ENCODE measurements at places on chromosomes 2 and 18.

DNA sequence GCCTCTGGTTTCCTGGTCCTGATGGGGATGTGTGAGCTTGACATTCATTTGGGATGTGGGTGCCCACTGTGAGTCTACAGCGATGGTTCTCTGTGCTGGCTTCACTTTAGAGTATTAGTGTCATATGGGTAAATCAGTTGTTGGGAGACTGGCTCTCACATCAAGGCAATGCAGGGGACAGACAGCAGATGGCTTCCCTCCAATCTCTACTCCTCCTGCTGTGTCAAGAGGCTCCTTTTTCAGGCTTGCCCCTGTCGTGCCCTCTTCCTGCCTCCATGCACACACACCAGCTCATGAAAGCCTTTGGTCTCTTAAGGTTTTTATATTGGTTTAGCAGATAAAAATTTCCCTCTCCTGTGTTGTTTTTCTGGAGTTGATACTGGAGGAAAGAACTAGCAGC is 315.6 kb downstream of the RDH14 start:
- no peaks in the 10 kb centered on the region for H3K36me3 ChIP-seq
- H3K27ac ChIP-seq = no peak overlapping the region
- no peaks in the 10 kb centered on the region for H3K27me3 ChIP-seq
- H3K4me3 ChIP-seq = no peak overlapping the region
- peaks cover 2% of the 10 kb centered on the region for H3K4me1 ChIP-seq

DNA sequence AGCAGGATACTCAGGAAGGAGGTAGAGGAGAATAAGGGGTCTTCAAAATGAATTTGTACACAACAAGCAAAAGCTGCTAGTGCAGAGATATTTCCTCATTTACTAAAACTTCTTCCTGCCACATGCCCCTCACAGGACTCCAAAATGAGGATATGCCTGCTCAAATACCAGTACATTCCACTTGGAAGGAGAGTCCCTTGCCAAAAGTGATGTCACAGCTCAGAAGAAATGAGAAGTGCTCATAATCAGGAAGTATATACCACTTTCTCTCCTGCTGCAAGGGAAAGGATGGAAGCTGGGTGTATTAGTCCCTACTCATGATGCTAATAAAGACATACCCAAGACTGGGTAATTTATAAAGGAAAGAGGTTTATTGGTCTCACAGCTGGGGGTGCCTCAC is 87.7 kb upstream of the FSHR start:
- no peak for DNase-seq
- no peak overlapping the region for H3K27ac ChIP-seq
- H3K27me3 ChIP-seq = no peaks in the 10 kb centered on the region
- no peaks in the 10 kb centered on the region for H3K4me1 ChIP-seq

- H3K27ac ChIP-seq = no peak overlapping the region
- H3K4me3 ChIP-seq = no peak overlapping the region
- H3K4me1 ChIP-seq = no peaks in the 10 kb centered on the region
- DNase-seq = no peak
Observed at GRCh38 chr2:159635006-159635789, 18.9 kb upstream of the BAZ2B start.

- no peak within 1 kb of the TSS for H3K4me3 ChIP-seq
- H3K4me1 ChIP-seq = no peaks in the 10 kb centered on the region
- peak; percentile 85 for DNase-seq
- no peaks in the 10 kb centered on the region for H3K36me3 ChIP-seq
- no peak within 1 kb of the TSS for H3K27ac ChIP-seq
Observed at GRCh38 chr2:26401739-26402541, at the start of gene DRC1. TSS of gene DRC1 (plus strand) at chr2:26401920. CDS start at chr2:26401990, 70 bp downstream.

DNA sequence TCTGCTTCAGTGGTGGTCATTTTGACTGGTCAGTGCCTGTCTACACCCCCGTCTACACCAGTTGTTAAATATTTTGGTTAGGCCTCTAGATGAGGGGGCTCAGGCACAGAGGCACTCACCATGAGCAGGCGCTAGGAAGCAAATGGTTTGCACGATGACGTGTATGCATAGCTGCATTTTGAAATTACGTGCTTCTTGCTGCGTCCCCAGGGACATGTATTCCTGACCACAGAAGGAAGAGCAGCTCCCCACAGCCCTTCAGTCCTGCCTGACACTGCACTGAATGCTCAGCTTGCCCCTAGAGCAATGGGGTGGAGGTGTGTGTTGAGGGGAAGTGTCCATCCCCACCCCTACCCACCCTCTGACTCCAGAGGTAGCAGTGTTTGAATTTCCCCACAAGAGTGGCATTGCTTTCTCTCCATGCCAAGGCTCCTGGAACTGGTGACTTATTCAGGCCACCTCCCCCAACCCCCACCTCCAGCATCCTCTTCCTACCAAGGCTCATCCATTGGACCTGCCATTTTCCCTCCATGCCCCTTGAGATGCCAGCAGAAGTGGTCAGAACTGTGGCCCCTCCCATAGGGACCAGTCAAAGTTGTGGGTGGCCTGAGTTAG is 11.4 kb upstream of the ZAP70 start:
- H3K36me3 ChIP-seq = no peaks in the 10 kb centered on the region
- DNase-seq = no peak
- no peak overlapping the region for H3K27ac ChIP-seq

- H3K4me1 ChIP-seq = no peaks in the 10 kb centered on the region
- no peak overlapping the region for H3K4me3 ChIP-seq
- DNase-seq = no peak
- H3K36me3 ChIP-seq = no peaks in the 10 kb centered on the region
- H3K27me3 ChIP-seq = no peaks in the 10 kb centered on the region
Observed at GRCh38 chr2:119435081-119435952, 3.7 kb downstream of the TMEM37 start.

DNA sequence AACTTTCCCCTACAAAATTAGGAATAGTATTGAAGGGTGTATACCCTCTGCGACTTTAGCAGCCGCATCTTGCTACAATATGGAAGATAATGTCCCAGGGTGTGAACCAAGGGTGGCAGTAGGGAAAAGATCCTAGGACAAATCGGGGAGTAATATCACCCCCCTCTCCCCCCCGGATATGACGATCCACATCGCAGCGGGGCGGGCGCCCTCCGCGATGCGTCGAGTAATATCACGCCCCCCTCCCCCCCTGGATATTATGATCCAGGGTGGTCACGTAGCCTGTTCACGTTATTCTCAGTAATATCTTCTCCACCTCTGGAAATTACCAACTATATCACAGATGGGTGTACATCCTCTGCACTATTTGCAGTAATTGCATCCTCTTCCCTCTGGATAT is 82.9 kb downstream of the DAPL1 start:
- H3K27me3 ChIP-seq = no peaks in the 10 kb centered on the region
- DNase-seq = no peak
- no peak overlapping the region for H3K4me3 ChIP-seq
- no peak overlapping the region for H3K27ac ChIP-seq
- no peaks in the 10 kb centered on the region for H3K36me3 ChIP-seq
- H3K4me1 ChIP-seq = no peaks in the 10 kb centered on the region

DNA sequence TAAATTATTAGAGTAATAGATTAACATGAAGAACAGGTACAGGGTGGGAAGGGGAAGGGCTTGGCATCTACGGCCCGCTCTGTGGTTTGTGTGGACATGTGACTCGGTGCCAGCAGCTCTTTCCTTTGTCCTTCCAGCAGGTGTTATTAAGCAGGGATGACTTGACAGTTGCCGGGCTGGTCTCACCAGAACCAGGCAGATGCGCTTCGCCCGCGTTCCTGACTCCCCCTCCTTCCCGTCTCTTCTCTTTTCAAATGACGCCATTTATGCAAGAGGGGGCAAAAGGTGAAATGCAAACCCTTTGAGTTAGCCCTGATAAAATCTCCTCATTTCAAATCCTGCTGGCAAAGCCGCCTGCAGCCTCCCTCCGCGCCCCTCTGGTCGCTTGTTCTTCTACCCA is 38.9 kb upstream of the MGAT4A start:
- H3K36me3 ChIP-seq = no peaks in the 10 kb centered on the region
- no peak overlapping the region for H3K4me3 ChIP-seq
- no peaks in the 10 kb centered on the region for H3K4me1 ChIP-seq
- no peak for DNase-seq
- H3K27ac ChIP-seq = no peak overlapping the region
- no peaks in the 10 kb centered on the region for H3K27me3 ChIP-seq

DNA sequence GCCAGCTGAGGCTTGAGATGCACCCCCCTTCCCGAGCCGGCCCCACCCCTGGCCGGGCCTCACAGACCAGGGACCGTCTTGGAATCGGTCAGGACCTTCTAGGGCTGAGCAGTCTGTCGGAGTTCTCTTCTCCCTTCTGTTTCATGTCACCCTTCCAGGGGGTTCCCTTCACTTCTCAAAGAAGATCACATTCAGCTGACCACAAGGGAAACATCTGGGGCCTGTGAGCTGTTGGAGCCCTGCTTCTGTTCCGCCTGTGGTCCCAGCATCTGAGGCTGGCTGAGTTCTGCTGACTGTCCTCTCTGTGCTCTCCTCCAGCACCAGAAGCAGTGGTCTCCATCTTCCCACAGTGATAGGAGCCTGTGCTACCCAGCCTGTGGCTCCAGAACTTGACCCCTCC is 106.5 kb downstream of the SEPTIN10 start:
- no peaks in the 10 kb centered on the region for H3K4me1 ChIP-seq
- no peak for DNase-seq
- H3K36me3 ChIP-seq = no peaks in the 10 kb centered on the region
- H3K4me3 ChIP-seq = no peak overlapping the region
- no peak overlapping the region for H3K27ac ChIP-seq
- H3K27me3 ChIP-seq = no peaks in the 10 kb centered on the region

GRCh38 chr2:176142281-176142680 is 9.1 kb upstream of the HOXD4 start:
- no peak for DNase-seq
- H3K36me3 ChIP-seq = no peaks in the 10 kb centered on the region
- no peaks in the 10 kb centered on the region for H3K4me1 ChIP-seq
- no peaks in the 10 kb centered on the region for H3K27me3 ChIP-seq
- no peak overlapping the region for H3K4me3 ChIP-seq

GRCh38 chr2:43519643-43520221 is 76.1 kb downstream of the THADA start:
- no peaks in the 10 kb centered on the region for H3K27me3 ChIP-seq
- H3K4me3 ChIP-seq = no peak overlapping the region
- H3K36me3 ChIP-seq = no peaks in the 10 kb centered on the region
- H3K4me1 ChIP-seq = peaks cover 6% of the 10 kb centered on the region

- H3K4me3 ChIP-seq = no peak overlapping the region
- H3K36me3 ChIP-seq = no peaks in the 10 kb centered on the region
- H3K27ac ChIP-seq = no peak overlapping the region
- no peaks in the 10 kb centered on the region for H3K4me1 ChIP-seq
Observed at GRCh38 chr18:5195656-5196055, 1.4 kb downstream of the AKAIN1 start.

GRCh38 chr2:96970248-96970875 is 16.0 kb downstream of the FAM178B start:
- no peaks in the 10 kb centered on the region for H3K27me3 ChIP-seq
- H3K27ac ChIP-seq = no peak overlapping the region
- H3K4me1 ChIP-seq = no peaks in the 10 kb centered on the region
- no peak overlapping the region for H3K4me3 ChIP-seq
- no peak for DNase-seq
- no peaks in the 10 kb centered on the region for H3K36me3 ChIP-seq

DNA sequence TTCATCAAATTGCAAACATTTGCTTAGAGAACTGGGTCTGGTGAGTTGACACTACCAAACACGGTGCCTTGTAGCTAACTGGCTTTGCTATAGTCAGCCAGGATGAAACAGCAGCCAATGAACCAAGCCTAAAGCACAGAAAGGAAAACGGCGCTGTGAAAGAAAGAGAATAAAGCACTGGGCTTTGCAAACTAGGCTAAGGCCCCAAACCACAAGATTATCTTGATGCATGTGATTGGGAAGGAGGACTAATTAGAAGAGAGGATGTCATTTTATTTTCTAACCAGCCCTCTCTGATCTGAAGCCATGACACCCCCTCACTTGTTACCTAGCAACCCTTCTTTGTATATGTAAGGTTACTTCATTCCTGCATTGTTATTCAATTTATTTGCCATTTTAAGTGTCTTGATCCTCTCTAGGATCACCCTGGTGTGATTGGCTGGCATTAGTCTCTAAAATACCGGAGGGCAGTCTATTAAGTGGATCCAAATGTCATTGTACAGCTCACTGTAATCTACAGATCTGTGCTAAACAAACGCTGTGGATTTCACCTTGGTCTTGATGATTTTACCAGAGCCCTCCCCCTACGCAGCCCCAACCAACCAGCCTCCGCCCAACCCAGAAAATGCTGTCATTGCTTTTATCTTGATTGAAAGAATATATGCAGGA is 395.4 kb upstream of the ACVR2A start:
- H3K36me3 ChIP-seq = no peaks in the 10 kb centered on the region
- H3K4me3 ChIP-seq = no peak overlapping the region
- no peaks in the 10 kb centered on the region for H3K4me1 ChIP-seq

- no peak for DNase-seq
- no peaks in the 10 kb centered on the region for H3K27me3 ChIP-seq
- H3K36me3 ChIP-seq = no peaks in the 10 kb centered on the region
- H3K27ac ChIP-seq = no peak overlapping the region
- H3K4me1 ChIP-seq = no peaks in the 10 kb centered on the region
Observed at GRCh38 chr2:67002618-67003371, 394.3 kb upstream of the ETAA1 start.

DNA sequence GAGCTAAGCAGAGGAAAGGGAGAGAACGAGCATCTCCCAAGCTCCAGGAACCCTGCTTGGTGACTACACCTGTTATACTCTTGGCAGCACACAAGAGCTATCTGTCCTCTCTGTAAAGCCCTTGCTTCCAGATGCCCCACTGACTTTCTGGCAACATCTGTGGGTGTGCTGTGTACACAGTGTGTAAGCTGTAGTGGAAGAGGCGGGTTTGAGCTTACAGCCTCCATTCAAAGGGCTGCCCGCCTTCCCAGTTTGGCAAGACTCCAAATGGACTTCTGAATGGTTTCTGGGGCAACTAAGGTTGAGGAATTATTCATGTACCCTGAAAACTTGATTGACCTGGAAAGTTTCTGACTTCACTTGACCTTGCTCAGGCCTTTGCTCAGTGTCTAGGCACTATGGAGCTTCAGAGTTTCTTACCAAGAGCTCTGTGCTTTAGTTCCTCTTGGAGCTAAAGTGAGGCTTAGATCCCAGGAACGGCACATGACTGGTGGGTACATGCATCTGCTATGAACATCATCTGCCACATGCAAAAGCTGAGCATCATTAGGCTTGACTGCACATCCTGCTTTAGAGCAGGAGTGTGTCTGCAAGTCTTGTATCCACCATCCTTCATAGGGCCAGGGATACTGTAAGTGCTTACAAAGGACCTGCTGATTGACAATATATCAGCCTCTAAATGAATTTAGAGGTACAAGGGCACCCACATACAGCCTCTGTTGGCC is 290.9 kb upstream of the SIX2 start:
- no peaks in the 10 kb centered on the region for H3K36me3 ChIP-seq
- DNase-seq = no peak
- no peak overlapping the region for H3K27ac ChIP-seq
- H3K27me3 ChIP-seq = no peaks in the 10 kb centered on the region
- no peaks in the 10 kb centered on the region for H3K4me1 ChIP-seq

DNA sequence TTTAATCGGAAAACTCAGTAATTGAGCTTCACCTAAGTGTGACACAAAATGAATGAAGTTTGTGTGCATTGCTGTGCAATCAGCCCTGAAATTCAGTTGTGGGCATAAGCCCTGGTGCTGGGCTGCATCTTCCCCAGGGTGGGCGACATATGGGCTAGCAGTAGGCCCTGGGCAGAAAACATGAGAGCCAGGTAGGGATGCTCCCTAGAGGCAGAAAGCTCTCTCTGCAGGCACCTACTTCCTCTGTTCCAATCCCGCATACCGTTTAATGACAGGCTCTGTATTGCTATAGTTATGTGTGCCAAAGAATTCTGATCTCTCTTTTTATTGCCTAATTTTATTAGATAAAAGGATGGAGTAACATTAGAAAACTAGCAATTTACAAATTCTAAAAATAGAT is 456.7 kb downstream of the NRXN1 start:
- H3K27me3 ChIP-seq = no peaks in the 10 kb centered on the region
- H3K4me1 ChIP-seq = no peaks in the 10 kb centered on the region
- no peak overlapping the region for H3K27ac ChIP-seq
- no peak overlapping the region for H3K4me3 ChIP-seq
